NCI-H1105 (cell line): ENCODE measurements at places on chromosomes 4 and X.

GRCh38 chrX:136210243-136210642 lies 41.0 kb downstream of the MAP7D3 start:
- no peak for DNase-seq

- DNase-seq = no peak
These were observed 61.5 kb downstream of the NSD2 start for GRCh38 chr4:1932736-1933135.

GRCh38 chr4:75939890-75940691 lies 722 bp downstream of the NAAA start:
- DNase-seq = no peak

DNA sequence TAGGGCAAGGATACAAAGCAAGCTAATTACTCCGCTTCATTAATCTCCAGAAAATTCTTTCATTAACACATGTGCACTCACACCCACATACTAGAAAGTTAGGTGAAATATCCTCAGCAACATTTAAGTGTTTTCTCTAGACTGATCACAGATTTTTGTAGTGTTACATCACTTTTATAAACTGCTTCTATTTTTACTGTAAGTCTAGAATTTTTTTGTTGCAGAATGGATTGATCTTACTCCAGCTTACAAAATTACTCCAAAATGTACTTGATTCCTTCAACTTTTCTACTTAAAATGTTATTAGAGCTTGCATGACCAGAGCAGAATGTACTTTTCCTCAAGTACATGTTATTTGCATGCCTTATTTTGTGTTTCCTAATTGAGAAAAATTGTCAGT lies 2325.2 kb downstream of the PCDH7 start:
- no peak for DNase-seq

GRCh38 chrX:37348231-37348970 lies 763 bp upstream of the PRRG1 start:
- DNase-seq = no peak

GRCh38 chr4:161203865-161204264 lies 959.9 kb downstream of the FSTL5 start:
- DNase-seq = no peak

DNA sequence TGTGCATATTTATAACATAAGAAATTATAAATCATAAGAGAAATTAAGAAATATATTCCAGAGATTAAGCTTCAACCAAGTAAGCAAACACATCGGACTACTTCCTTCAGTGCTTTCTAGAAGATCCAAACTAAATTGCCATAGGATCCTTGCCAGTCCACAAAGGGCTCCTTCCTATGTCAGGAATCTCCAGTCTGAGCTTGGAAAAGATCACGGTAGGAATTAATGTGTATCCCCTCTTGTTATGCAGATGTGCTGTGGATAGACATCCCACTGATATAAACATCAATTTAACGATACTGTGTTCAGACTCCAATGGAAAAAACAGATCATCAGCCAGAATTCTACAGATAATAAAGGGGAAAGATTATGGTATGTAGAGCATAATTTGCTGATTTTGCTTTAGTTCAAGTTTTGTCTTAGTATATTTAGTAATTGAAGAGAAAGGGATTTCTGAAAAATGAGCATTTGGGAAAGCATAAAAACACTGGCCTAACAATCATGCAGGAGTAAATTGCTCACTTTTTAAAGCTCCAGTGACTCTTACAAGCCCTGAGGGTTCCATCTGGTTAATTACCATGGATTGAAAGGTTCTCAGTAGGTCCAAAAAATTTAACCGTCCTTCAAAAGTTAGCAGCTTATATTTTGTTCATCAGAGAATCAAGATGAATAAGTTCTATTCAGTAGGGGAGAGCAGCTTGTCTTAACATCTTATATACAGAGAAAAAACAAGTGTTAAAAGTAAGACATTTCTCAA lies 65.9 kb downstream of the HHIP start:
- DNase-seq = no peak

DNA sequence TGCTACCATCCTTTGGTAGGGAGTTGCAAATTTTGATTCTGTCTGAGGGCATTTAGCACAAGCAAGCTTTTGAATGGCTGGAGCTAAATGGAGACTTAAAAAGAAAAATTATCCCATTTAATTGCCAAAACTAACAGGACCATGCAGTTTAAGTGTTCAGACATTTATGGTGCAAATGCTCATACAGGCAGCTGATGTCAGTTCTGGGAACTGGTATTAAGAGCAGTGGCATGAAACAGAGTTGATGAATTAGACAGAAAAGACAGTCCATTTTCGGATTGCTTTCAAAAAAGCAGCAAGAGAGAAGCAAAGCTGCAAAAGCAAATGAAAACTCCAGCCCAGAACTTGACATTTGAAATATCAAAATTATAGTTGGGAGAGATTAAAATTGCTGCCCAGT lies 1.3 kb downstream of the SCRG1 start:
- no peak for DNase-seq

DNA sequence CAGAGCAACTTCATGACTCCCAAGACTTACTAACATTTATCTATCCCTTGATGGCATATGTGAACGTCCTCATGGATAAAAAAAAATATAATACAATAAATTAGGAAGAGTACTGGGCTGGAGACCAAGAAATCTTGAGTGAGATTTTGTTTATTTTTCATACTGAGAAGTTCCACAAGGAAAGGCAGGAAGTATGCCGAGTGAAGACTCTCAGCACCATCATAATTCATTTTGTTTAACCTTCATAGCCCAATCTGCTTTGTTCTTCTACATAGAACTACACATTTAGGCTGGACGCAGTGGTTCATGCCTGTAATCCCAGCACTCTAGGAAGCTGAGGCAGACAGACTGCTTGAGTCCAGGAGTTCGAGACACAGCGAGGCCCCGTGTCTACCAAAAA lies 198.3 kb downstream of the NSUN7 start:
- no peak for DNase-seq

DNA sequence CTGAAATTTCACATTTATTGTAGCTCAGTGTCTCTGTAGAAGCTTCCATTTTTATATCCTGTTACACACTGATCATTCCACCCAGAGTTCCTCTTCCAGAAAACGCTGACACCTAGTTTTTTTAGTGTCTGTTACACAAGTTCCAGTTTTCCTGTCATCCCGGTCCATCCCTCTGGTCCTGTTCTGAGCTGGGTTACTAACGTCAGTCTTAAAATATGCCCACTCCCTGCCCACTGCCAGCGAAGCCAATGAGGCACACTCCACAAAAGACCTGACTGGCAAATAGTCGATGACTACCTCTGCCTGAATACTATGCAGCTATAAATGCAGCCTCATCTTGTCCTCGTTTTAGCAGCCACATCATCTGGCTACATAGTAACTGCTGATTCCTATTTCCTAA lies 30.9 kb upstream of the DDX3X start:
- DNase-seq = no peak

DNA sequence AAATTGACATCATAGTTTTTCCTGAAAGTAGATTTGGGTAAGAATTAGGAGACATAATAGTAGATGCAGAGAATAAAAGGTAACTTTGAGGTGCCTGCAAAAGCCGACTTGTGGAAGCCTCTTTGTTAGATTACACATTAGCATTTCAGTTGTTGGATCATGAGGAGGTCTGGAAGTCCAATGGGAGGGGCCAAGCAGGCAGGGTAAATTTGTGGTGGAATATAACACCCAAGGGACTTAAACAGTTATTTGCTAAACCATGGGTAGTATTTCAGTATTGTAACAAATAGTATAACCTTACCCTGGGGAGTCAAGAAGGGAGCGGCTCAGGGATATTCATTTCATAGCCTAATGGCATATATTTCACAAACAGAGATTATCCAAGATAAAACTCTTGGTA lies 810.7 kb upstream of the AMOT start:
- no peak for DNase-seq

GRCh38 chr4:1850276-1850675 lies 5.7 kb downstream of the LETM1 start:
- no peak for DNase-seq

DNA sequence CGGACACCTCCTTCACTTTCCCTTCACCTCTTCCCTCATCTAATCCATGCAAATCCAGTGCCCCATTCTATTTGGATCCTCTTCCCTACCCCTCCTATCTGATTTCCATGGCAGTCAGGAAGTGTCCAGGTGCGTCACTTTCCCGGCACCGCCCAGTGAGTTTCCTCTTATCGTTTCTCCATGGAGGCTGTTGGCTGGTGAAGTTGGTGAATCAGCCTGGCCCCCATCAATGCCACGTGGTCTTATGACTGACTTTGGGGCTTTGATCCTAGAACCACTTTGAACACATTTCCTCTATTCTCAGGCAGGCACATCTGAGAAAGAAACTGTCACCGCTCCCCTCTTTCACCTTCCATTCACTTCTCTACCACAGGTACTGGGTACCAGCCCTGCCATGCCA lies 137.8 kb downstream of the CEP135 start:
- DNase-seq = no peak

GRCh38 chrX:16144420-16144819 lies 21.1 kb downstream of the GRPR start:
- DNase-seq = no peak

DNA sequence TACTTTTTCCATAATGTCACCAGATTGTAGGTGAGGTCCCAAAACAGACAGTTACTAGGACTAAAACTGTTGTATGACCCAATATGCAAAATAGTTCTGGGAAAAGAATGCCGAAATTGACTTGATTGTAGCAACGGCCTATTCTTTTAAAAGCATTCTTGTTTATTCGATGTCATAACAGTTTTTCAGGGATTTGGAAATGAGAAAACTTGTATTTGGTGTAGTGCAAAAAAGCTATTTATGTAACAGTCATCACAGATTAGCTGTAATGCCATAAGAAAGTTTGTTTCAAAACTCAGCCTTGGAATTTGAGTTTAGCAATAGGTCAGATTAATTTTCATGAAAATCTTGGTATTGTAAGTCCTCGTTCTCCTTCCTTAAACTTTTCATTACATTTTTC lies 69.2 kb upstream of the DIAPH2 start:
- DNase-seq = no peak

DNA sequence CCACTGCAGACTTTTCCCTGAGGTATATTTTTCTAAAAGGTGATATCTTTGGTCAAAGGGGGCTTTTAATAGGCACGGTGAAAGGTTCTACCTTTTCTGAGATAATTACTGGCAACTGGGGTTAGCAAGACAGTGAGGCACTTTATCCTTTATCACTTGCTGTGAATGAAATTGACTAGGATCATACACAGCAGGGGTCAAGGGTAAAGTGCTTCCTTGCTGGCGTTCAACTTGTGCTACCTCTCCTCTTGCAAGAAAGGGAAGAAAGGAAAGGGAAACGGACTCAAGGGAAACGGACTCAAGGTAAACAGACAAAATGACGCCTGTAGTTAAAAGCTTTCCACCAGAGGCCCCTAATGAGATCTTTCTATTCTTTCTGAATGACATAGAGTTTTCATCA lies 78.6 kb upstream of the RAPGEF2 start:
- DNase-seq = no peak

GRCh38 chrX:154595559-154596249 lies 10.8 kb downstream of the CTAG1A start:
- no peak for DNase-seq

DNA sequence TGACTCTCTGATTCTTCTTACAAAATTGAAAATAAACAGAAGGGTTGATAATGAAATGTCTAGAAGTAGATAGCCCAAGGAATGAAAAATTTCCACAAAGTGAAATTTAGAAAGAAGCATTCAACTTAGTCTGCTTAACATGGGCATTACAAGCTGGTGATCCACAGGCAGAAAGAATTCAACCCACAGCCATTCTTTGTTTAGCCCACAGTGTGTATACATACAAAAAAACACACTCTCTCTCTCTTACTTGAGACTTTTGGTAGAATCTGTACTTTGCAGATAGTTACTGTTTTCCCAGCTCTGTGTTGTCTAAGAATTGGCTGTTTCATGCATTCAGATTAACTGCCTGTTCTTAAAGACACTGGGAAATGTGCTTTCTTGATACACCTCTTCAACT lies 159.8 kb downstream of the SLC4A4 start:
- no peak for DNase-seq

GRCh38 chr4:164095313-164096110 lies 601.0 kb downstream of the TMA16 start:
- DNase-seq = no peak

DNA sequence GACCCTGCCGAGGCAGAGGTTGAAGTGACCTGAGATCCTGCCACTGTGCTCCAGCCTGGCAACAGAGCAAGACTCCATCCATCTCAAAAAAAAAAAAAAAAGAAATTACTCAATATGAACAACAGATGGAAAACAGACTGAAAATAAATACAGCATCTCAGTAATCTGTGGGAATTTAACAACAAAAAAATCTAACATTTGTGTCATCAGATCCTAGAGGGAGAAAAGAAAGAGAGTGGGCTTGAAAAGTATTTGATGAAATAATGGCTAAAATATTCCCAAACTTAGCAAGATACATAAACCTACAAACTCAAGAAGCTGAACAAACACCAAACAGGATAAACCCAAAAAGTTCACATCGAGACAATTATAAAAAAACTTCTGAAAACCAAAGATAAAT lies 84.7 kb downstream of the CENPC start:
- DNase-seq = no peak

GRCh38 chr4:129322920-129323319 lies 227.0 kb downstream of the C4orf33 start:
- no peak for DNase-seq

DNA sequence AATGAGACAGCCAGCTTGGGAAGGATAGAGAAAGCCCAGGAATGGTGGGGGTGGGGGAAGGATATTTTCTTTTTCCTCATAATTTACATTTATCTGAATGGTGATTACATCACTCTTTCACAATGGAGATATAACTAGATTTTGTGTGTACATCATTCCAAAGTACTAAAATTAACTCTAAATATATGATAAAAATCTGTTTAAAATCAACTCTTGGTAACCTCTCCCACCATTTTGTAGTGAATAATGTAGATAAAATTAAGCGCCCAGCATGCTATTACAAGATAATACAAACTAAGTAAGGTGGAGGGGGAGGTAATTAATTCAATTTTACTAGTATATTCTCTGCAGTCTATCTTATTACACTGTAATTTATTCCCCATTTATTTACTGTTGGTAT lies 78.9 kb downstream of the NCAPG start:
- no peak for DNase-seq

DNA sequence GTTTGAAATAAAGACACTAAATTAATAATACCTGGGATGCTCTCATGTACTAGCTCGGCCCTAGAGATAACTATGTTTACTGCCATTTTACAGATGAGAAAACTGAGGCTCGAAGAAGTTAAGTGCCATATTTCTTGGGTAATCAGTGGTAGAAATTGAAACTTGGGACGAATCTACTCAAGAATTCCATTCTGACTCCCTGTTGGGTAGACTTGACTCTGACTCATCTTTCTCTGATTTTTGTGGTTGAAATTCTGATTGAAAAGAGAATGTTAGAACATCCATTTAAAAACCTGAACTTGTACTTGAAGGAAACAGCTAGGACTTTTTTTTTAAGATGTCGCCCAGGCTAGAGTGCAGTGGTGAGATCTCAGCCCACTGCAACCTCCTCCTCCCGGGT lies 50.1 kb upstream of the NSUN7 start:
- no peak for DNase-seq

DNA sequence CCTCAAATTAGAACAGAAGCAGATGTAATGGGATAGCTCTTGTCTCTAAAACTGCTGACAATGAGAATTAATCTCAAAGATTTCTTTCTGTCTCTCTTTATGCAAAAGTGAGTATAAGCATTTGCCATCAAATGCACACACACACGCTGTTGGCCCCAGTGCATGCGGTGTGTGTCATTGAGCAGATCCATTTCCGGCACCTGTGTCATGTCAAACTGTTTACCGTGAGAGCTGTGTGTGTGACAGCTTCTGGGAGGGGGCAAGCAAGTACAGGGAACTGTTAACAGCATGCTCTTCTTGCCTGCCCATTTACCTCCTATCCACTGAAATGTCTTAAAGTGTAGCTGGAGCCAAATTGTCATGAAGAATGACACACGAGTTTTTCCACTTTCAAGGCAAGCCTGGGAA lies 297.9 kb upstream of the FAT4 start:
- DNase-seq = no peak

GRCh38 chr4:112916868-112917267 lies 132.6 kb upstream of the ANK2 start:
- no peak for DNase-seq
